ENCODE measurements at places on chromosomes 7 and 10.
A peak's percentile ranks its signal among the peaks of the same experiment; 100 is the strongest.

- no peak for ATAC-seq
Measured at GRCh38 chr7:13540429-13540828, 449.0 kb downstream of the ETV1 start.

DNA sequence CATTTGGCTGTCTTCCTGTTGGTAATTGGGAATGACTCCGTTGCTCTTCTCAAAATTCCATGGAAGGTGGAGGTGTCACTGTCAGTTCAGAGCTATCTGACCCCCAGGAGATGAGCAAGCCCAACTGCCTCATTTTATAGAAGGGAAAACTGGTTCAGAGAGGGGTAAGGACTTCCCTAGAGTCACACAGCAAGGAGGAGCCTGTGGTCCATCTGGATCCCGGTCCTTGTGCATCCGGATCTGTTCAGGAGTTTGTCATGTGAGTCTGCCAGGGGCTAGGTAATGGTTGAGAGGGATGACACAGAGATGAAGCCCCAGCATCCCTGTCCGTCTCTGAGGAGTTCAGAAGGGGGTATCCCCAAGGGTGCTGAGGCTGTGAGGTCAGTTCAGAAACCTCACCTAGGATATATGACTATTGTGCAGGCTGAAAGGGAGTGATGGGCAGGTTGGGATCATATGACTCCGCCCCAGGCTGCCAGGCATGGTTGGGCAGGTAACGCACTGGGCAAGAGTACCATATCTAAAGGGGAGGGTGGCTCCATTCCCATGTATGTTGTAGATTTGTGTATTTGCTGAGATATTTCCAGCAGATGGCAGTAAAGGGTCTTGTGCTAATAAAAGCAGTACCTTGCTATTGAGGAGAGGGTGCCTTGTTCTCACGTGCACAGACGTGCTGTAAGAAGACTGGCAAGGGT is 16.0 kb upstream of the SLC29A3 start:
- ATAC-seq = peak; percentile 48

GRCh38 chr7:55387062-55387965 is 22.2 kb downstream of the LANCL2 start:
- ATAC-seq = peak; percentile 85

GRCh38 chr10:60708666-60709065 is 69.6 kb upstream of the CDK1 start:
- no peak for ATAC-seq

DNA sequence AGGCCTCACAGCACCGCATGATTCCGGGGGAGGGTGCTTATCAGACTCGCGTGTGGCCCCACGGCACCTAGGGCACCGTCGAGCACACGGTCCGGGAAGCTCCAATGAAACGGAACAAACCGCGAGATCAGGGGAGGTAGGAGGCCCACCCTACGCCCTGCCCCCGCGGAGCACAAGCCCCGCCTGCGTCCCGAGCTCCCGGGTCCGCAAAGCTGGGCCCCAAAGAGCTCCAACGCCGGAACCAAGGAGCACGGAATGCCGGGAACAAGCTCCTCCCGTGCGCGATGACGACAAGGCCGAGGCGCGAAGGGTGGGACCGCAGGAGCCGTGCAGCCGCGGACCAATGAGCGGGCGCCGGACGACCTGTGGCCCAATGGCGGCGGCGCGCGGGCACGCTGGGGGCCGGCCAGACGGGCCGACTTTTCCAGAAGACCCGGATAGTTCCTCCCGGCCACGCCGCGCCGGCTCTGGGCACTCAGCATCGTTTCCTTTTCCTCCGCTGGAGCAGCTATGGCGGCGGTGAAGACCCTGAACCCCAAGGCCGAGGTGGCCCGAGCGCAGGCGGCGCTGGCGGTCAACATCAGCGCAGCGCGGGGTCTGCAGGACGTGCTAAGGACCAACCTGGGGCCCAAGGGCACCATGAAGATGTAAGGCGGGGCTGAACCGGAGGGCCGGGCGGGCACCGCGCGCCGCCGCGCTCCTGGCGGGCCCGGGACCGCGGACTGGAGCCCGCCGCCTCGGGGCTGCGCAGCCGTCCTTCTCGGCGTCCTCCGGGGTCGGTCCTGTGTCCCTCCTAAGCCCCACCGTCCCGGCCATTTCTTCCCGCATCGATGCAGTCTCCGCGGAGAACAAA is at the start of the genes CCT6A and PSPH:
Gene CCT6A (plus strand): TSS at position 427 of the 853 bp plus-strand sequence. CDS start 84 bp downstream, at position 511.
Gene PSPH (minus strand): TSS at position 106 of the 853 bp plus-strand sequence. CDS start 30,232 bp downstream, outside the sequence.
- ATAC-seq = peak; percentile 96

DNA sequence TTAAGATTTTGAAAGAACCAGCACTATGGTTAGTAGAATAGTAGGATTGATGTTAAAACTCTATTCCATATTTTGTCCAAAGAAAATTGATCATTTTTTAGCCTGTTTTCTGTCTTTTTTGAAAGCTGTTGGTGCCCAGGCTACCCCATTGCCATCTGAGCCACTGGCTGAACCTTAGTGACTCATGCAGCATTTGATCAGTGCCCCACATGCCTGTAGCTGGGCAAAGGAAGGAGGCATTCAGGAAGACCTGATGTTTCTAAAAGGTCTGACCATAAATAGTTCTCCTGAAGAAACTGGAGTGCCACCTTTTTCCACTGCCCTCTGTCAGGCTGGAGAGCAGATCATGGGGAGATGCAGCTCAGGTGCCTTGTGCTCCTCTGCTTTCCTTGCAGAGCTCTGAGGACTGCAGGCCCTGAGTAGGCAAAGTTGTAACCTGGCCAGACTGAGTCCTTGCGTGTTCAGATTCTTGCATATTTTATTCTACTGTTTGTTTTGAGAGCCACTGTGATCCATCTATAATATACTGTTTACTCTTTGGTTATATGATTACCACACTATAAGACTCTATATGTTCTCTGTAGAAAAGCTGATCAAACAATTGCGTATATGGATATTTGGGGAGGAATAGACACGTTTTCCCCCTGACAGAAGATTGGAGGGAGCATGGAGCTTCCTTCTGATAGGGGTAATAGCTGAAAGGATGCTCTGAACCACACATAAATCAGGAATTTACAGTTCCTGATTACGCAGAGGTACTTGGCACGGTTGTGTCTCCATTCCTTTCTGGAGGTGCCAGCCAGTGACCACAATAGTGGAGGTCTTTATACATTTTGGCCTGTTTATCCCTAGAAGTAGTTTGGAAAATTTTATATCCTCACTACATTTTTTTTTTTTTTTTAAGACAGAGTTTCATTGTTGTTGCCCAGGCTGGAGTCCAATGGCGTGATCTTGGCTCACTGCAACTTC is 48.9 kb upstream of the GJD4 start:
- ATAC-seq = no peak

DNA sequence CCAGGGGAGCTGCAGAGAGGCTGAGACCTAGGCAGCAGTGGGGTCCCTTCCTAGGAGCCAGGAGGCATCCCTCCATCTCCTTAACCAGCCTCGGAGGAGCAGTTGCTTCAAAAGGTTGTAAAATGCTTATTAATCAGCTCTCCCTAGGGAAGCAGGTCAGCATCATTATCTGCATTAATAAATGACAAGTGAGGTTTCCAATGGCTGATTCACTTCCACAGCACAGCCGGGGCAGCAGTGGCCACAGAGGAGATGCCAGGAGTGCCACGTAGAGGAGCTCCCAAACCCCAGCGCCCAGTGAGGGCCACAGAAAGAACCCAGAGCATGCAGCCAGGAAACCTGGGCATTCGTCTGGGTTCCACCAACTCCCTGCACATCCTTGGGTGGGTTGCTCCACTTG is 8.2 kb upstream of the NPFFR1 start:
- ATAC-seq = no peak

- ATAC-seq = no peak
Measured at GRCh38 chr10:18797286-18797685, 138.1 kb downstream of the ARL5B start.

GRCh38 chr10:95840121-95840520 is 67.7 kb upstream of the CC2D2B start:
- no peak for ATAC-seq

DNA sequence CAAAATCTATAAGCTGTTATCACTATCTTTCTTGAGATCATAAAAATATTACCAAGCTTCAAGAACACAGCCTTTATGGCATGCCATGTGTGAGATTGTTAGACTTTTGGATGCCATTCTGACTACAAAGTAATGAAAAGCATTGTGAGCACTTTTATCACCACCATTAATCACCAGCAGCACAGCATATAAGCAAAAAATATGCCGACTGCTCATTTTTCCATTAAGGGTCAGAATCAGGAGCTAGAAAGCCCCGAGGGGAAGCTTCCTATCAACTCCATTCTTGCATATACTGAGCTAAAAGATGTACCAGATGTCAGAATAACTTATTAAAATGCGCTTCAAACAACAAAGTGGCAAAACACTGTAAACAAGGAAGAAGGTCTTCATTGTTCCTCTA is 114.3 kb downstream of the LMBR1 start:
- no peak for ATAC-seq

DNA sequence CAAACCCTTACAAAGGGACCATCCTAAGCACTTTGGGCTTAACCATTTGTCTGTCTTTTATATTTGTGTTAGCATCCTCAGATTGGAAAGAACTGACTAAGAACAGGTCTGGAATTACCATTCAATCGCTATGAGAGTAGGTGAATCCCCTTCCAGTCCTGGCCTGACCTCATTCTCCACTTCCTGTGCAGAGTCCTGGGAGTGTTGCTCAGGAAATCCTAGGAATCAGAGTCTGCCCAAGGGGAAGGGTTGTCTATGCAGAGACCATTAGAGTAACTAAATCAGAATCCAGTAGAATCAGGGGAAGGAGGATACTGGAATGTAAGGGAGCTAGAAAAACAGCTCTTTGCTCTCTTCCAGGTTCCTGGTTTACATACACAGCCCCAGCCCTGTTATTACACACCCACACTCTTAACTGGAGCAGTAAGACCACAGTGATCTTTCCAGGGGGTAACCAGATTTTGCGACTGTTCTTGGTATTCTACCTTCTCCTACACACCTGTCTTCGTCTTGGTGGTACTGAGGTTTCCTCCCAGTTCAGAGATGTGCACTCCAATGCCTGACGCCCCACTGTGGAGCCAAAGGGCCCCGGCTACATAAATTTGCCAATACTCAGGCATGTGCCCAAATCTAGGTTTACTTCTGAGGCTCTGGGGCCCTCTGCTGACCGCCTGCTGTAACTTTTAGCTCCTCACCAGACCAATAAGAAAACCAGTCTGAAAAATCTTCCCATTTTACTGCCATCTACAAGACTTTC is 103.7 kb downstream of the RNF216 start:
- ATAC-seq = no peak

- no peak for ATAC-seq
Measured at GRCh38 chr10:3747984-3748383, 37.0 kb downstream of the KLF6 start.

GRCh38 chr7:129136887-129137642 is 7.4 kb upstream of the TSPAN33 start:
- ATAC-seq = no peak

DNA sequence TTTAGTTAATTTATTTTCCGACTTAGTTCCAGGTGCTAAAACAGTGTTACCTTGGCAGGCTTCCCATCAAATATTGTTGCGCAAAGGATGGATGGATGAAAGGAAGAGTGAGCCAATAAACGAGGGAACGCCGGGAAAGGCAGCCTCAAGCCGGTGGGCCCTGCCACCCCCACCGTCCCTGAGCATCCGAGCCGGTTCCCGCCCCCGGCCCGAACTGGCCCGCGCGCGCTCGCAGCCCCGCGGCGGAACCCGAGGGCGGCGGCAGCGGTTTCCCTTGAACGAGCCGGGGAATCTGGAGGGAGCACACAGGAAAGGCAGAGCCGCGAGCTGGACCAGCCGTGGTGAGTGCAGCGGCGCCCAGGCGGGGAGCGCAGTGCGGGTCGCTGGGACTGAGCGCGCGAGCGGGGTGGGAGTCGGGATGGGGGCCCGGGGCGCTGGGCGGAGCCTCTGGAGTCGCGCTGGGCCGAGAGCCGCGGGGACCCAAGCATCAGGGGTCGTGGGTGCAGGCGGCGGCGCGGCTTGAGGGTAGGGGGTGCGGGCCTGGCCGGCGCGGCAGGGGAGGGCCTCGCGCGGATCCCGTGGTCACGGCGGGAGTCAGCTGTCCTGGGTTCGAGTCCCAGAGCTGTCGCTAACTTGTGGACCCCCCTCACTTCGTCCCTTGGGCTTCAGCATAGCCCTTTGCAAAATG is at the start of gene AGK:
Gene AGK (plus strand): TSS at position 317 of the 688 bp plus-strand sequence. CDS start 4,057 bp downstream, outside the sequence.
- peak; percentile 96 for ATAC-seq

All from activated CD4-positive, CD25-positive, alpha-beta regulatory T cell treated with anti-CD3 and anti-CD28 coated beads, Interleukin-2, amount 50 U/mL, for 24 hours (primary cell).